ENCODE measurements at places on chromosomes 3 and 15.
A peak's percentile ranks its signal among the peaks of the same experiment; 100 is the strongest.

DNA sequence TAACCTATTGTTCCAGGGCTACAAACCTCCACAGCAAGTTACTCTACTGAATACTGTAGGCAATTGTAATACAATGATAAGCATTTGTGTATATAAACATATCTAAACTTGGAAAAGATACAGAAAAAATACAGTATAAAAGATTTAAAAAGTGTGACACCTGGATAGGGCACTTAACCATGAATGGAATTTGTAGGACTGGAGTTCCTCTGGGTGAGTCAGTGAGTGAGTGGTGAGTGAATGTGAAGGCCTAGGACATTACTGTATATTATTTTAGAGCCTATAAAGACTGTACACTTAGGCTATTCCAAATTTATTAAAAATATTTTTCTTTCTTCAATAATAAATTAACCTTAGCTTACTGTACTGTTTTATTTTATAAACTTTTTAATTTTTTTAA, 38.4 kb upstream of the SLC25A36 start:
- no peak for DNase-seq

DNA sequence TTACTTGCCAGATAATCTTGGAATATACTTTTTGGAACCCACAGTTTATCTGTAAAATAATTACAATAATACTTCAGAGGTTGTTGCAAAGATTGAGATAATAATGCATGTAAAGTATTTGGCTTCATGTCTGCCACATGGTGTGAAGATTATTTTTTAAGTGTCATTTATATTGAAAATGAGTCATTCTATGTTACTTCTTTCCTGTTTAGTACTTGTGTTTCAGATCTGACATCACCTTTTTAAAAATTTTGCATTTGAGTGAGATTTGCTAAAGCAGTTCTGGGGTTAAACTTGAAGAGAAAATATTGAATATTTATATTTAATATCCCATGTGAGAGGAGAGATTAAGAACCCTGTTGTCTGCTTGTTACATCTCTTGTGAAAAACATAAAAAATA, 31.2 kb downstream of the IQGAP1 start:
- no peak for DNase-seq

- no peak for DNase-seq
These were observed 8.0 kb downstream of the TMEM45A start for GRCh38 chr3:100500320-100500880.

DNA sequence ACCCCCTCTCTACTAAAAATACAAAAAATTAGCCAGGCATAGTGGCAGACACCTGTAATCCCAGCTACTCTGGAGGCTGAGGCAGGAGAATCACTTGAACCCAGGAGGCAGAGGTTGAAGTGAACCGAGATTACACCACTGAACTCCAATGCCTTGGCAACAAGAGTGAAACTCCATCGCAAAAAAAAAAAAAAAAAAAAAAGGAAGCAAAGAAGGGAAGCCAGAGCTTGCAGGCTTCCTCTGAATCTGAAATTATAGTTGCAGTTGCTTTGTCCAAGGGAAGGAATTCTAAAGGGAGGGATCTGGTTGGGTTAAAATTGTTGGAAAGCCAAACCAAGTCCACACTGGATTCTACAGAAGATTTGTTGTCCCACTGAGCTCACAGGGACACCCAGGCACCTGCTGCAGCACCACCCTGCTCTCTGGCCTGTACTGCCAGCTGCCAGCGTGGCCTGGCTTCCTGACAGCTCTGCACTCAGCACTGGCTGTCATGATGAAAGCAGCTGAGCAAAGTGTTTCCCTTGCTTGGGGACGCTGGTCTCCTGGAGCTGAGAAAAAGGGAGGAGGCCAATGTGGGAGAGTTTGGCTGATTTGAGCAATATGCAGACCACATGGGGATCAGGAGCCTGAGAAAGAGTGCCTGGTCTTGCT, 88.8 kb upstream of the HES1 start:
- peak; percentile 73 for DNase-seq

GRCh38 chr3:125061646-125062045, 5.8 kb upstream of the HEG1 start:
- DNase-seq, result no peak

- DNase-seq, result no peak
These were observed 15.7 kb upstream of the ESYT3 start for GRCh38 chr3:138418601-138419206.
